ENCODE measurements at places on chromosomes 3 and 15.

DNA sequence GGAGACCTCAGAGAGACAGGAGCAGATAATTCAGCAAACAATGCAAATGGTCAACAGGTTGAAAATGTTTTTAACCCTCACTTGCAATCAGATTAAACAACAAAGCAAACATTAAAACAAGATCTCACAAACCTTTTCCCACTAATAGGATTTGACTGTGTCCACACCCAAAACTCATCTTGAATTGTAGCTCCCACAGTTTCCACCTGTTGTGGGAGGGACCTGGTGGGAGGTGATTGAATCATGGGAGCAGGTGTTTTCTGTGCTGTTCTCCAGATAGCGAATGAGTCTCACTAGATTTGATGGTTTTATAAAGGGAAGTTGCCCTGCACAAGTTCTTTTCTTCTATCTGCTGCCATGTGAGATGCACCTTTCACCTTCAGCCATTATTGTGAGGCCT is 1.3 kb upstream of the LYSMD4 start:
- no peak for DNase-seq

DNA sequence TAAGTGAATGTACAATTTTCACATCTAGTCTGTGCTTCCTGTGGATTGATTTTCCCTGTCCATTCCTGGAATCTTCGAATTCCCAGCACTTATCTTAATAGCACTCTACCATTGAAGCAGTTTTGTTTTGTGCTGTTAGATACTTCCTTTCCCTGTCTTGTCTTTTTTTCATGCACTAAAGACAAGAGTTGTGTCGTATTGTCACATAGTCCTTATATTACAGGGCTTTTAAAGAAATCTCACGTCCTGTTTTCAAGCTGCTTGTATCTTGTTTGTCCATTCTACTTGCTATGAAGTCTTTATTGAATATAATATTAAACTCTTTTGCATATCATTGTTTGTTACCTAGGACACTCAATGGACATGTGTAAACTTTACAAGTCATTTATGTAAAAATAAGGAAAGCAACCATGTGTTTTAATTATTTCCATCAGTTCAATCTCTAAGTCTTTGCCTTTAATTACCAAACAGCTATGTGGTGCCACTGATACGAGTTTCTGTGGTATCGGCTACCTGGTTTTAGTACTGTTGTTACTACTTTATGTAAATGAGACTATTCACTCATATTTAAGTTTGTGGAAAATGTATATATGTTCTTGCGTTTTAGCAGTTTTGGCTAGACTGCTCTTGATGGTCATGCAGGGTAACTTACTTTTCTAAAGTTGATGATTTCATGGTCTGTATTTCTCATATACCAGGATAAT is 10.3 kb downstream of the PIK3CA start:
- no peak for DNase-seq

DNA sequence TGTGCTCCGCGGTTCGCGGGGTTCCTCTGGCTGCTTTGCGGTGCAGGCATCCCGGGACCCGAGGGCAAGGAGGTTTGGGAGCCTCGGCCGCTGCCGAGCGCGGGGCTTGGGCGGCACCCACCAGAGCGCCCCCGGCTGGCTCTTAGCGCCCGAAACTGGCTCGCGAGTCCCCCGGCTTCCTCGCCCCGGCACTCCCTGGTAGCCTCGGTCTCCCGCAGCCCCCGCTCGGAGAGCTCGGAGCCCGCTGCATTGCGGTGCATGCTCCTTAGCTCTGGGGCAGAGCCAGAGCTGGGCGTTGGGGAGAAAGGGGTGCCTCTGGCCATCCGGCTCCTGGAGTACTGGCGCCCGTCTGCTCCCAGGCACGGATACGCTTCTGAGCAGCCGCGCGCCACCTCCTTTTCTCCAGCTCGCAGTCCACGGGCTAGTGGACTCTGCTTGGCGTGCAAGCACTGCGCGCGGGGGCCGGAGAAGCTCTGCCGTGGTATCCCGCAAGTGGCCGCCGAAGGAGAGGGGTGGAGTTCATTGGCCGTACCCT is 753 bp downstream of the EPHB1 start:
- no peak for DNase-seq

DNA sequence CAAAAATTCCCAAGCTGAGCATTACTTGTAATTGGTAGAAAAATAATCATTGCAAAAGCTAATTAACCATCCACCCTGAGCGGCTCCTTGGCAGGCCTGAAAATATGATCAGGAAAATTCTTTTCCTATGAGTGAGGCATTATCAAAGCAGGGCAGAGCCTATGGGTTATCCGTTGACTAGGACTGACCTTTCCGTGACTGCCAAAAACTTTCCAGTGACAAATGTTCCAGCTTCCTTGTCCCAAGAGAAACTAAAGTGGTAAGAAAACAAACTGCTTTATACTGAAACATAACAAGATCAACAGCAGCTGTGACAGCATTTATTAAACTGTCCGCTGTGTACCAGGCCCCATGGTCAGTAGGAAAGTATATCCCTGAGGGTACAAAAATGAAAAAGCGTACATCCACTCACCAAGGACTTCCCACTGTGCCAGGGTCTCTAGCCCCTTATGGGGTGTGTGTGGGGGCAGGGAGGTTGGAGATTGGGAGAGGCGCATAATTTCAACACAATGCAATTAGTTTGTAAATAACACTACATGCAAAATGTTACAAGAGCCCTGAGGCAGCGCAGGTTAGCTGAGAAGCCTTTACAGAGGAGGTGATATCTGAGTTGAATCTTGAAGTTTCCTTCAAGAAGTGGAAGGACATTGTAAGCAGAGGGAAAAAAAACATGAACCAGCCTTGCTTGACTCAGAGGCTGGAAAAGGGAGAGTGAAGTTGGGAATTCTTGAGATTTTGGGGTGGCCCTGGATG is 8.5 kb downstream of the LIPC start:
- DNase-seq: no peak

GRCh38 chr3:49652903-49653415 is 21.2 kb upstream of the APEH start:
- no peak for DNase-seq

DNA sequence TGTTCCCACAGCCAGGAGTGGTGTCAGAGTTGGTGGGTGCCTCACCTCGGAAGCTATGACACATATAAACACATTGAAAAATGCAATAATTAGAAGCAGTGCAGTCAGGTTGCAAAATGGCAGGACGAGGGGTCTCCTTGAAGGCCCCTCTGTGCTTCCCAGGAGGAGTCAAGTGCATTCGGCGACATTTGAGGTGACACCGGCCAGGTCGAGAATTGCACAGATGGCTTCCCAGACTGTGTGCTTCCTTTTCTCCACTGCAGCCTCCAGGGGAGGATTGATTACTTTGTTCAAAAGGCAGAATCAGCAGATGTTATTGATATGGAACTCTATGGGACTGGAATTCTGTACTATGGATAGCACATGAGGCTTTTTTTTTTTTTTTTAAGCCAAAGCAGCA is 163.2 kb downstream of the MINAR1 start:
- DNase-seq: no peak

DNA sequence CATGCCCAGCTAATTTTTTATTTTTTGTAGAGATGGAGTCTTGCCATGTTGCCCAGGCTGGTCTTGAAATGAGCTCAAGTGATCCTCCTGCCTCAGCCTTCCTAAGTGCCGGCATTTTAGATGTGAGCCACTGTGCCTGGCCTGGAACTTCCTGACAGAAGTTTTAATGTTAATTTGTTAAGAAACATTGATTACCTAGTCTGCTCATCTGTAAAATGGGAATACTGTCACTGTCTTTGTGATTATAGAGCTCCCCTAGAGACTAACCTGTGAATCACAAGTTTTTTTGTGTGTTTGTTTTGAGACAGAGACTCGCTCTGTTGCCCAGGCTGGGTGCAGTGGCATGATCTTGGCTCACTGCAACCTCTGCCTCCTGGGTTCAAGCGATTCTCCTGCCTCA is 4.3 kb upstream of the EIF3J start:
- no peak for DNase-seq

- DNase-seq: no peak
Observed at GRCh38 chr15:42057799-42058646, 36.3 kb downstream of the PLA2G4D start.

- DNase-seq: no peak
Observed at GRCh38 chr3:97736928-97737327, 27.6 kb upstream of the ARL6 start.

- no peak for DNase-seq
Observed at GRCh38 chr3:12653747-12654146, 10.2 kb downstream of the RAF1 start.

DNA sequence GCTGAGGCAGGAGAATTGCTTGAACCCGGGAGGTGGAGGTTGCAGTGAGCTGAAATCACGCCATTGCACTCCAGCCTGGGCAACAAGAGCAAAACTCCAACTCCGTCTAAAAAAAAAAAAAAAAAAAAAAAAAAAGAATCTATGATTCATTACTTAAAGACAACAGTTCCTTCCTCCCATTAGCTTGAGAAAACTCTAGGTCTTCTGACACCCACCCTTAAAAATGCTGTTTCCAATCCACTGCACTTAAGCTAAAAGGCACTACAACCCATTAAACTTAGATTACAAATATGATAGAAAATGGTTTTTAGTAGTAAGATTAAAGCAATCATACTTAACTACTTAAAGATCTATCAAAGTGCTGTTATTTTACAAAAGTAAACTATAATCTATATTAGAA is 40.0 kb upstream of the BHLHE40 start:
- no peak for DNase-seq

DNA sequence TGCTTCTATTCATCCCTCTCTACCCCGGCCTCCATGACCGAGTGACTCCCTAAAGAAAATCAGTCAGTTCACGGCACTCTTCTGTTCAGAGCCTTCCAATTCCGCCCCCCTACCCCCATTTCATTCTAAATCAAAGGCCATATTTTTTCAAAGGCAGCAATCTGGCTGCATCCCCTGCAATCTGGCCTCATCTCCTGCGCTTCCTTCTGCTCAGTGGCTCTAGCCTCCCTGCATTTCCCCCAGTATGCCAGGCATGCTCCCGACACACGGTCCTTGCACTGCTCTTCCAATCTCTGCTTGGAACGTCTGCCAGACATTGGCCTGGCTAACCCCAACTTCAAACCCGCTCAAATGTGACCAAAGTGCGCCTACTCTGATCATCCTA is 67.7 kb downstream of the EXOG start:
- DNase-seq: no peak

GRCh38 chr3:13019243-13020095 is 53.8 kb downstream of the IQSEC1 start:
- no peak for DNase-seq

DNA sequence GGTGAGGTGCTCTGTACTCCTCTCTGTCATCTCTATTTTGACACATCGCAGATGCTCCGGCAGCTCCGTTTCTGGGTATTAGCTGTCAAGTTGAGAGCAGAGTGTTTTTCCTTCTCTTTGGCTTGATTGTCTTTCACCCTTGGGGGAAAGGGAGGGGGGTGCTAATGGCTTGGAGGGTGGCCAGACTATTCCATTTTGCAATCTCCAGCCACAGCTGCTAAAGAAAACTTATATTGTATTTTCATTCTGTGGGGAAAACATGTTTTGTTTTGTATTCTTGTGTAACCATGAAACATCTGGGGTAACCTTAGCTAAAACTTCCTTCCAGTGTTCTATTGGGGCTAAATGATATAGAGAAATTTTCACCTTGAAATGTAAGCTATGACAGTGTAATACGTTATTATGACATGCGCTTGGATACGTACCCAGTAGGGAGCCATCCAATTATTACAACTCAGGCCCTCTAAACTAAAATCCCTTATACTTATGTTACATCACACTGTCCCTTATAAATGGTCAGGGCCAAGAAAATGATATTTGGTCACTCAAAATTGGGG is 14.0 kb upstream of the LARP6 start:
- DNase-seq: no peak

GRCh38 chr15:82950746-82951370 is 1.7 kb downstream of the HOMER2 start:
- DNase-seq: no peak

DNA sequence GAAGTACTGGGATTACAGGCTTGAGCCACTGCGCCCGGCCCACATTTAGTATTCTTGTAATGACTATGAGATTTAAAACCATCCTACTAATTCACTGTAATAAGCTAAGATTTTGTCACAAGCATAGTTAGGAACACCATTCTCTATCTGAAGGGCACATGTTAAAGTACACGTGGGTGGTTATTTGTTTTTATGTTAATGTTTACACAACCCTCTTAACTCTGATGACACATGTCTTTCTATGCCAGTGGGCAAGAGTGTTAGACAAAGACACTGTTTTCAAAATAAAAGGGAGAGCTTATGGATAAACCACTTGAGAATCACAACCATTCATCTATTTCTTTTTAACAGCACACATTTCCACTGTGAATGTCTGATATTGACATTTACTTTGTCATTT is 537.6 kb upstream of the IL12A start:
- no peak for DNase-seq

GRCh38 chr15:83123529-83123928 is 16.1 kb downstream of the TM6SF1 start:
- peak; percentile 41 for DNase-seq

- no peak for DNase-seq
Observed at GRCh38 chr3:149366941-149367840, 10.3 kb downstream of the TM4SF1 start.

GRCh38 chr3:48023377-48023776 is 7.2 kb upstream of the MAP4 start:
- no peak for DNase-seq

- no peak for DNase-seq
Observed at GRCh38 chr3:195063581-195064193, 207.3 kb downstream of the XXYLT1 start.

- no peak for DNase-seq
Observed at GRCh38 chr3:60622349-60622748, 628.9 kb downstream of the FHIT start.

- DNase-seq: no peak
Observed at GRCh38 chr3:186509423-186509822, 34.8 kb downstream of the CRYGS start.

DNA sequence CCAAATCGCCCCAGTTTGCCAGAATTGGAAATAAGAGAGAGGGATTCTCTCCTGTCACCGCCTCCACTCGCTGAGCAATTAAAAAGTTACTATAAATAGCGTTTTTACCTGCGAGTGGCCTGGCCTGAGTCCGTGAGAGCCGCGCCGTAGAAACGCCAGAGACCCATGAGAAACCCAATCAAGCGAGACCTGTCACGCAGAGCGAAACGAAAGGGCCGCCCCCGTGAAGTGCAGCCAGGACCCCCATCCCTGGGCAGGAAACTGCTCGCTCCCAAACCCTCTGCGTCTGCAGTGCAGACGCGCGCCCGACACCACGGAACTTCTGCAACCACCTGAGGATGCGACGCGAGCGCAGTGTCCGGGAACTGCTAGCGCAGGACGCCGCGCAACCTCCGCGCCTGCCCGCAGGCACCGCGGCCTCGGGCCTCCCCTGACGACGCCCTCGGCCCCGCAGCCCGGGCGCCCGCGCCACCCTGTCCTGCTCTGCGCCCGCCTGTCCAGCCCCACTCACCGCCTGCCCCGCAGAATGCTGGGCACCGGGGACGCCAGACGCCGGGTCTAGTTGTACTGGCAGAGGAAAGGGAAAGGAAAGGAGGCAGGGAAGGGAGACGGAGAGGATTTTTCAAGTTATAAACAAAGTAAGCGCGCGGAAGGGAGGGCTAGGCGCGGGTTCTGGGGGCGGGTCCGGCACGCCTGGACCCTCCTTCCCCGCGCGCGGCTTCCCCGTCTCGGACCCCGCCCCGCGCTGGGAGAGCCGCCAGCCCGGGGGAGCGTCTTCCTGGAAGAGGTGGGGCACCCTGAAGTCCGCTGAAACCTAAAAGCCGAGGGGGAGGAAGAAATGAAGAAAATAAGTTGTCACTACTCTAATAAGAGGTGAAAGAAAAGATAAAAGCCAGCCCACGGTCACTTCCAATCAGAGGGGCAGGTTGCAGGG is at the start of gene PLSCR4:
Gene PLSCR4, minus strand, starts transcription at position 657 of the 934 bp plus-strand sequence. CDS start 29,034 bp downstream, outside the sequence.
- peak; percentile 2 for DNase-seq
